ENCODE measurements at places on chromosomes 11 and 22.

DNA sequence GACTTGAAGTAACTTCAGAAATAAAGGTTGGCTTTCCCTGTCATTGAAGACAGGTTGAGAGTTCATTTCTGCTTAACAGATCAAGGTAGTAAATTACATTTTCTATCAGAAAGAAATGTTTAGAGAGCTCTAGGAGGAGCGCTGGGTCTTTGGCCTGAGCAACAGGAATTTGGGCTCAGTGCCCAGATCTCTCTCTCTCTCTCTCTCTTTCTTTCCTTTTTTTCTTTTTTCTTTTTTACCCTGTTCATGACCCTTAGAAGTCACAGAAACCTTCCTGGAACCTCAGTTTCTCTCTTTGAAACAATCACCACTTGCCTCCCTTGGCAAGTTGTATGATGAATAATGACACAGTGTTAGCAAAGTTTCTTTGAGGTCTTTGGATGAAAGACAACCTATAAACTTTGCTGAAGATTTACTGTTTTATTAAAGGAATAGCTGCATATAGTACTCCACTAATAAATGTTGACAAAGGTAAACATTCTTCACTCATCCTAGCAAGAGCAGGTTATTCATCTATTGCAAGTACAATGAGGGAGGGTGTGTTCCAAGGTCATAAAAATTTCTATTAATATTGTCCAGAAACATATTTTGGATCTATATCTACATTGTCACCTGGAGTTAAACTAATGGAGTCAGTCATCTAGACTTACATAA, 35.5 kb upstream of the RASSF10 start:
- no peak for DNase-seq

GRCh38 chr22:49031746-49032330, 795.8 kb downstream of the BRD1 start:
- DNase-seq, result no peak

DNA sequence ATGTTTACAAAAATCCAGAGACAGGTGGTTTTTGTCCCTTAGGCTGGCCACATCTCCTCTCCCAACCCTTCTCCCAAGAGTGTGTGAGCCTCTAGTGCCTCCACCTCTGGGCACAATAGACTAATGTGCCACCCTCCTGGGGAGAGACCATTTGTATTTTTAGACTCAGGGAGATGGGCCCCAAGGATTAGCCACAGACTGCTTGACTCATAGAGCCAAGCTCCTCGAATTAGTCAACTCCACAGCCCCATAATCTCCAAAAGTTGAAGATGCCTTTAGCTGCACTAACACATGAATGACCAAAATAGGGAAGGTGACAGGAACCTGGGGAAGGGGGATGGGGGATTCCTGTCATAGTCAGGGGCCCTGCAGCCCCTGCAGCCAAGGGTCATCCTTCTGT, 53.0 kb upstream of the LRRC32 start:
- DNase-seq, result no peak

DNA sequence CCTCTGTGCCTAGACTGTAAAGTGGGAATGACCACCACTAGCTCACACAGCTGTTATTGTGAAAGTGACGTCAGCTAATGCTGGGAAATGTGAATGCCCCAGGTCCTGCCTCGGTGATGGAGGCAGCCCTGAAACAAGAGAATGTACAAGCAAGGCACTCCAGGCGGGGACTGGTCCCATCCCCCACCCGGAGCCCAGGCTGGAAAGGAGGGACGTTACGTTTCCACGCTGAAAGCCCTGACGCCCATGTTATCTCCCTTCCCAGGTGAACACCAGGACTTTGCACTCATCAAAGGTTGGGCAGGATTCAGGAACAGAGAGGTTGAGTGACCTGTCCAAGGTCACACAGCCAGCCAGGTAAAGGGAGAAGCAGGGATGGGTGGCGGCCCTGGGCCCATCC, 784 bp downstream of the SULT4A1 start:
- DNase-seq, result no peak

- DNase-seq, result no peak
Measured at GRCh38 chr11:43377389-43377788, 18.7 kb downstream of the TTC17 start.

DNA sequence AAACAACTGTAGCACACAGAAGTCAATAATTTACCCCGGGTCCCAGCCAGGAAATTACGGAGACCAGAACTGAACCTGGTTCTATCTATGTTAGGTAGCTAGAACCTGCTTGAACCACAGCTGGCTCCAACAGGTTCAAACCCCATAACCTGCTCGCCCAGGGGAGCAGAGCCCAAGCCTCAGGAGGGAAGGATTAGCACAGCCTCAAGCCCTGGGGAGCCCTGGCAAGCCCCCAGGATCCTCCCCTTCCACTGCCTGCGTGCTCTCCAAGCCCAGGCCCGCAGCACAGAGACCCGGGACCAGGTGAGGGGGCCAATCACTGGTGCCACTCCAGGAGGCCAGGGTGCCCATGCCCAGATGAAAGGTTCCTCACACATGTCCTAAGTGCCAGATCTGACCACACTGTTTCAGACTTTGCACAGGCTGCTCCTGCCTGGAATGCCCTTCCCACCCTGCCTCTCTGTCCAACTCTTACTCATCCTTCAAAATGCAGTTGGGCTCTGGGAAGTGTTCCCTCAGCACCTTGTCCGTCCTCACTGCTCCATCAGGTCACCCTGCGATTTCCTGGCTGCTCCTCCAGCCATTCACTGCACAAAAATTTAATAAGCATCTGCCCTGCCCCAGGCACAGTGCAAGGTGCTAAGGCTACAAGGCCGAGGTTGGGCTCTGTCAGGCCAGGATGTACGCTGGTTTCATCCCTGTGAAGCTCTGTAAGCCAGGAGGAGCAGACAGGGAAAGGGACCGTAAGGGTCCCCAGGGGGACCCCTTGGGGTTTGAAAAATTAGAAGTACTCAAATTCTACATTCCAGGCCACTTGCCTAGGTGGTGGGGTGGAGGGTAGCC, 32.2 kb downstream of the ARRB1 start:
- DNase-seq, result no peak
